ENCODE measurements at places on chromosomes 5 and 9.

DNA sequence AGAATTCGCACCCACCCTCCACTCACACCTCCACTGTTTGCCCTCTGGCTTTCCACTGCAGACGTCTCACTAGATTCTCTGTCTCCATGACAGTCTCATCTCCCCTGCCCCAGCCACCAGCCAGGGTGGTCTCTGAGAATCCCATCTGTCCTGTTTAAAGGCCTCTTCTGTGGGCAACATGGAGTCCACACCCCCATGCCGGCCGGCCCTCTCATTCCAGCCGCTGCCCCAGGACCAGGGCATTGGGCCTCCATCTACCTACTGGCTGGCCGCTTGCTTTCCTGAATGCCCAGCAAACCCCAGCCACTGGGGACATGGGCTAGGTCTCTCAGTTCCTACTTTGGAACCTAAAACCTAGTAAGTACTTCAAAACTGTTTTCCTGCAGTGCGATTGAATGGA lies 65.6 kb upstream of the RUFY1 start:
- no peak for DNase-seq

- DNase-seq = no peak
Measured at GRCh38 chr5:143147902-143148301, 255.6 kb downstream of the NR3C1 start.

- DNase-seq = no peak
Measured at GRCh38 chr9:133540698-133541025, 6.2 kb downstream of the ADAMTSL2 start.

DNA sequence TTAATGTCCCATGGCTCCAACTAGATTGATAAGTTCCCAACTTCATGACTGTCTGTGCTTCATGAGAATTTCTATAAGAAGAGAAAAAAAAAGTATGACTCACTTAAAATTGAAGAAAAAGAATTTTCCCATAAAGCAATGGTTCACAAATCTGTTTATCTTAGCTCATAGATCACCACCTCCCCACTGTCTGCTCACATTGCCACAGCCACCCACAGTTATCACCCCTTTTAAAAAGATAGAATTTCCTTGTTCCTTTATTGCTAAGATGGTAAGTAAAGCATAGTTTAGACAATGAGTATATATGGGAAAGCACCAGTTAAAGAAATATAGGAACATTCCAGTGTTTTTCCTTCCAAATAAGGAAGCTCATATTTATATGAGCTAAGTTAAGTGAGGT lies 67.1 kb downstream of the ALDH7A1 start:
- no peak for DNase-seq

- peak; percentile 90 for DNase-seq
Measured at GRCh38 chr5:15008476-15008875, 136.9 kb upstream of the ANKH start.

GRCh38 chr5:1231354-1231905 lies 6.2 kb downstream of the SLC6A18 start:
- no peak for DNase-seq

GRCh38 chr5:66239034-66239433 lies 94.9 kb downstream of the SREK1 start:
- DNase-seq = peak; percentile 28

DNA sequence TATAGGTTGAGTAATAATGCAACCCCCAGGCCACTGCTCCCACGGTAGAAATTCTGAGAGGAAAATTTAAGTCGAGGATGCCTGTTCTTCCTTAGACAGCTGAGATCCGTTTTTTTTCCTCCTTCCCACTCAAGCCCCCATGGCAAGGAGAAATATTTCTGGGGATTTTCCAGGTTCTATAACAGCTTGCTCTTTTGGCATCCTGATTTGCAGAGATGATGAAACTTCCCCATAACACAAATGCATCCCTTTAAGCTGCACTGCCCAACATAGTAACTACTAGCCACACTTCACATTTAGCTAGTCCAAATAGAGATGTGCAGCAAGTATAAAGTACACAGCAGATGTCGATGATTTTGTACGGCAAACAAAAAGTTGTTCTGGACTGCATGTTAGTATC lies 32.5 kb upstream of the GNA14 start:
- DNase-seq = no peak

DNA sequence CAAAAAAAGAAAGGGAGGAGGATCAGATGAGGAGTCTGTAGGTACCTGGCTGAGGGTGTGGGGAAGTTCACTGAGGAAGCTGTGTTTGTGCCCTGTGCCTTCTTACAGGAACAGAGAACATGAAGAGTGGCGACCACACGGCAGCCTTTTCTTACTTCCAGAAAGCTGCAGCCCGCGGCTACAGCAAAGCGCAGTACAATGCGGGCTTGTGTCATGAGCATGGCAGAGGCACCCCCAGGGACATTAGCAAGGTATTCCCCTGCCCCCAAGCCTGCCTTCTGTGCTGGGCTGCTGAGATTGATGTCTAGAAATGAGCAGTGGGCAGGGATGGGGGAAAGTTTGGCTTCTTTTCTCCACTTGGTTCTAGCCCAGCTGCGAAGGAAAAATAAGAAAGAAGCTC lies 9.5 kb downstream of the DELE1 start:
- no peak for DNase-seq

- DNase-seq = no peak
Measured at GRCh38 chr9:98215821-98216220, 23.4 kb upstream of the CORO2A start.
